Muscle of leg (tissue), 16 donors: ENCODE measurements at places on chromosomes 12 and 14. TPM values are rescaled to one million over a fixed set of nuclear protein-coding genes. Genes with fewer than 3 reads are reported as not detected.

Gene IL31
- not detected for total RNA-seq

GRCh38 chr12:121297435-121297991 is 1.0 kb upstream of the CAMKK2 start:
- H3K4me3 ChIP-seq: peak overlapping the region; percentile 74
- peaks cover 3% of the 10 kb centered on the region for H3K27me3 ChIP-seq

DNA sequence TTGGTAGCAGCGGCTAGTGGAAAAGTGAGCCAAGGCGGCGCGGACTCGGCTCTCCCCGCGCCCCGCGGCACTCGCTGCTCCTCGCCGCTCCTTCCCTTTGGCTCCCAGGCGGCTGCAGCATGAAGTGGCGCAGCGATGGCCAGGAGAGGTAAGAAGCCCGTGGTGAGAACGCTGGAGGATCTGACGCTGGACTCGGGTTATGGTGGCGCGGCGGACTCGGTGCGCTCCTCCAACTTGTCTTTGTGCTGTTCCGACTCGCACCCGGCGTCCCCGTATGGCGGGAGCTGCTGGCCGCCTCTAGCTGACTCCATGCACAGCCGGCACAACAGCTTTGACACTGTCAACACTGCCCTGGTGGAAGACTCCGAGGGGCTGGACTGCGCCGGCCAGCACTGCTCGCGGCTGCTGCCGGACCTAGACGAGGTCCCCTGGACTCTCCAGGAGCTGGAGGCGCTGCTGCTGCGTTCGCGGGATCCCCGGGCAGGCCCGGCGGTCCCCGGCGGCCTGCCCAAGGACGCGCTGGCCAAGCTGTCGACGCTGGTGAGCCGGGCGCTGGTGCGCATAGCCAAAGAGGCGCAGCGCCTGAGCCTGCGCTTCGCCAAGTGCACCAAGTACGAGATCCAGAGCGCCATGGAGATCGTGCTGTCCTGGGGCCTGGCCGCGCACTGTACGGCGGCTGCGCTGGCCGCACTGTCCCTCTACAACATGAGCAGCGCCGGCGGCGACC is 225.6 kb upstream of the CRY1 start:
- H3K27ac ChIP-seq: no peak overlapping the region
- no peaks in the 10 kb centered on the region for H3K36me3 ChIP-seq
- peak overlapping the region; percentile 57 for H3K4me3 ChIP-seq
- peak; percentile 28 for DNase-seq
- peaks cover 58% of the 10 kb centered on the region for H3K27me3 ChIP-seq

DNA sequence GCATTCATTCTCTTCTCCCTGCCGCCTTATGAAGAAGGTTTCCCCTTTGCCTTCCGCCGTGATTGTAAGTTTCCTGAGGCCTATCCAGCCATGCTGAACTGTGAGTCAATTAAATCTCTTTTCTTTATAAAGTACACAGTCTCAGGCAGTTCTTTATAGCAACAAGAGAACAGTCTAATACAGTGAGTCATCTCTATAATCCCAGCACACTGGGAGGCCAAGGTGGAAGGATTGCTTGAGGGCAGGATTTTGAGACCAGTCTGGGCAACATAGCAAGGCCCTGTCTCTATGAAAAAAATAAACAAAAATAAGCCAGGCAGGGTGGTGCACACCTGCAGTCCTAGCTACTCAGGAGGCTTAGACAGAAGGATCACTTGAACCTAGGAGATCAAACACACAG is 259.9 kb downstream of the CEP128 start:
- no peak overlapping the region for H3K27ac ChIP-seq
- DNase-seq: no peak
- H3K4me3 ChIP-seq: no peak overlapping the region
- no peaks in the 10 kb centered on the region for H3K36me3 ChIP-seq
- H3K27me3 ChIP-seq: no peaks in the 10 kb centered on the region

DNA sequence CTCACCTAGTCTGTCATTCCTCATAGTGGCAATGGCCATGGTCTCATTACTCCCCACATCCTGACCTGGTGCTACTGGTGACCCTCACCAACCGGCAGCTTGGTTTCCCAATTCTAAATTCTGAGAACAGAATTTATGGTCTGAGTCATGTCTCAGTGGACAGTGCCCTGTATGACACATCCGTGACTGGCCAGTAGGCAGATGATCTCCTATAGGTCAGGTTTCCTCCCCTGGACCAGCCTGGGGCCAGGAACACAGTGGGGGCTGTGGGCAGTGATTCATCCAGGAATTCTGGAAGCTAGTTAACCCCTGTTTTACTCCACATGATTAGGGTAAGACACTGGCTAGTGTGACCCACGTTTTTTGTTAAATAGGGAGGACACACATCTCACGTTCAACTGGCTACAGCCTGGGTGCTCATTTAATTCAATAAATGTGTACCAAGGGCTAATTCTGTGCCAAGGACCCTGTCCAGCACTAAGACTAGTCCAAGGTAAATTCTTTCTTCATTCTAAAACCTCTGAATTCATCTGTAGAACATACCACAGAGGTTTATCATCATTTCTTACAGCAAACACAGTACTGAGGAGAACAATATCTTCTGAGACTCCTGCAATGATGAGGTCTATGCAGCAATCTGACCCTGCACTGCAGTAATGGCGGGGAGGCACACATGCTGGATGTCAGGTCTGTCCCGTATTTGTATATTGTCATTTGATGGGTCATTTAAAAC is 249.6 kb upstream of the TBX3 start:
- no peaks in the 10 kb centered on the region for H3K36me3 ChIP-seq
- no peaks in the 10 kb centered on the region for H3K4me1 ChIP-seq
- H3K27ac ChIP-seq: no peak overlapping the region
